ENCODE measurements at places on chromosomes 5 and 9.

GRCh38 chr9:77063645-77064285 lies 44.3 kb downstream of the FOXB2 start:
- peak; percentile 80 for DNase-seq

DNA sequence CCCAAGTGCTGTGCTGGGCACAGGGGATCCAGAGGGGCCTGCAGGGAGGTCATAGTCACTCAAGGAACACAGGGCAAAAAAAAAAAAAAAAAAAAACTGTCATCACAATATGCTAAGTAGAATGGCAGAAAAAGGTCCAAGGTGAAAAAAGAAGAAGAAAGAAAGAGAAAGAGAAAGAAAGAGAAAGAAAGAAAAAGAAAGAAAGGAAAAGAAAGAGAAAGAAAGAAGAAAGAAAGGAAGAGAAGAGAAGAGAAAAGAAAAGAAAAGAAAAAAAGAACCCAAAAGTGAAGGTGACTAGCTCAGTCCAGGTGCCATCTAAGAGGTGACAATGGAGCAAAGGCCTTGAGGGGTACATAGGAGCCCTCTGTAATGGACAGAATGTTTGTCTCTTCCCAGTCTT lies 73.9 kb downstream of the PDE6A start:
- no peak for DNase-seq

DNA sequence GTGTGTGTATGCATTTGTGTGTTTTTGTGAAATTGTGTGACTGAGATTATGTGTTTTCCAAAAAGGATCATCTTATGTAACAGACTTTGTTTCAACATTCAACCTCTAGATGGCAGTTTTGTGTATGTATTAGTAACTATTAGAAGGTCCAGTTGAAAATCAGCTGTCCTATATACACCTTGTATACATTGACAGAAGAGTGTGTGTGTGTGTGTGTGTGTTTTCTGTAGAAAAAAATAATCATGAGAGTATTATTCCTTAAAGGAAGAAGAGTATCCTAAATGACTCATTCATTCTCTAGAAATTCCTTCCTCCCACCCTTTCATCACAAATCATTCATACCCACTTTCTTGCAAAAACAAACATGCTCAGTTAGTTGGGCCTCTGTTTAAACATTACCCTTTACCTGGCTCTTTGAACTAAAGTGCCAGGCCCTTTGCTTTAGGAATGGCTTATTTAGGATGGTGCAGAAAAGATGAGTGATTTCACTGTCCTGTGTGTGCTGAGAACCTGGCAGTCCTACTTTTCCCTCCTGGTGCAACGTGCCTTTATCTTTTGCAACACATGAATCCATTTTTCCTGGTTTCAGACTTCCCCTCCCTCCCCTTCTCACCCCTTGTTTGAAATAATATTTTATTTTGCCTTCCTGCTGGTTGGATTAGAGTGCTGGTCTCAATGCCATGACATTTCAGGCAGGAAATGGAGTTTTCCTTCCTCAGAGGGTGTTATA lies 152.2 kb downstream of the ARHGAP26 start:
- DNase-seq, result peak; percentile 52

DNA sequence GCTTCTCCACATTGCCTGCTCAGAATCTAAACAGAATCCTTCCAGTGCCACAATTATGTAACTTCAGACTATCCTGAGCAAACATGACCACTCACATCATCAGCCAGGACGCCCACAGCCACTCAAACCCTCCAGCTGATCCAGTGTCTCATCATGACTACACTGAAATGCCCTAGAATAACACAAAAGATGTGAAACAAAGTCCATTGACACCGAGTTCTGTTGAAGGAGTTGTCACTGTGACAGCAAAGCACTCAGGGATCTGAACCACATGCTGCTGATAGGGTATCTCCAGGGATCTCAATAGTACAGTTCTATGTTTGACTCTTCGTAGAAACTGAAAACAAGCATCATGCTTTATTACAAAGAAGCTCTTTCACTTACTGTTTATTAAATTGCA lies 150.2 kb downstream of the GABBR2 start:
- DNase-seq, result no peak

DNA sequence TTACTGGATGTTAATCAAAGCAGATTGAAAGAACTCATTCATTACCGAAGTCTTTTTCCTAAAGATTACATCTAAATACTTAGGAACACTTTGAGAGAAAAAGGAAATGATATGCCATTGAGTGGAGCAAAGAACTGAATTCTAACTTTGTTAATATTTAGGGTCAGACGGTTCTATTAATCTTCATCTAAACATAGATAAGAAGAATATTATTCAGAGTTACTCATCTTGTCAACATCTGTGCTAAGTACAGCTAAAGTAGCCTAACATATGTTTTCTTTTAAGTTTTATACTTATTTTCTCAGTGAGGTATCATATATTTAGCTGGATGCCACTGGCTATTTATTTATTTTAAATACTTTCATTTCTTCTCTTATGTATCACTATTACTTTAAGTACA lies 1763.7 kb downstream of the EFNA5 start:
- peak; percentile 18 for DNase-seq

DNA sequence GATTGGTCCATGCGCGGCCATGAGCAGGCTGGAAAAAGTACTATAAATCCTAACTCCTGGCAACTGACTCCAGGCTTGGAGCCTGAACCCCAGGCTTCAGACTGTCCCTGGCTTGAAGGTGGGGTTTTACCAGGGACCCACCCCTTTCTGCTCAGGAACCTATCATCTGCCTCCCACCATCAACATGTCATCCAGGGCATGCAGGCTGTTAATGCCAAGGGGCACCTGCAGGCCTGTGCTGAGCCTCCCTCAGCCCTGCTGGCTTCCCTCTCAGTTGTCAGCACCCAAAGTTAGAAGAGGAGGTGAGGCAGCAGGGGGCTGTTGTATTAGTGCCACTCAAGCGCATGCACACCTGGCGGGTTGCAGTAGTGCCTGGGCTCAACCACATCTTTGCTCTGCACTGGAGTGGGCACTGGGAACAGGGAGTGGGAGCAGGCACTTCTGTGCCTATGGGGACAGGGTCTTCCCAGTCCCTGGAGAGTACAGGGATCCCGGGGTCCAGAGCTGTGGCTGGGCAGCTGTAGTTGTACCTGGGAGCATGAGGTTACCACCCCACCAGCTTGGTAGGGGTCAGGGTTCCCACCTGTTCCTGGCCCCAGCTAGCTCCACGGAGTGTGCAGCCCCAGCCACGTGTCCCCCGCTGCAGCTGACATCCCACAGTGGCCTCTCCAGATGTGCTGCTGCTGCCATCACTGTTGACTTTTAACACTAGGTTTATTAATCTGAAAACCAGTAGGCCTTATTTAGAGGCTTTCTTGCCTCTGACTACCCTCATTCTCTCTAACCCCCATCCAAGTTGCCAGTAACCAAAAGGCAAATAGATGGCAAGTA lies 306.2 kb upstream of the RIOK2 start:
- no peak for DNase-seq

DNA sequence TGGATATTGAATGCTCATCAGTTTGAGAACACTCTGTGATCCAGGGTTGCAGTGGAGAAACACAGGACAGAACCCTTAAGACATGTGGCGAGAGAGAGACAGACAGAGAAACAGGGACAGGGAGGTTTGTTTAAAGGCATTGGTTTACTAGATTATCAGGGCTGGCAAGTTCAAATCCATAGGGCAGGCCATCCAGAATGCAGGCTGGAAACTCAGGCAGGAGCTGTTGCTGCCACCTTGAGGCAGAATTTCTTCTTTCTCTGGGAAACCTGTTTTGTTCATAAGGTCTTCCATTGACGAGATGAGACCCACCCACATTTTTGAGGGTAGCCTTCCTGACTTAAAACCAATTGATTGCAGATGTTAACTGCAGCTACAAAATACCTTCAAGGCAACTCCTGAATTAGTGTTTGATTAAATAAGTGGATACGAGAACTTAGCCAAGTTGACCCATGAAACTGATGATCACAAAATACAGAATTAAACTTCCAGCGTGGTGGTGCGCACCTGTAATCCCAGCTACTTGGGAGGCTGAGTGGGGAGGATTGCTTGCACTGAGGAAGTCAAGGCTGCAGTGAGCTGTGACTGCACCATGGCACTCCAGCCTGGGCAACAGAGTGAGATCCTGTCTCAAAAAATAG lies 55.9 kb downstream of the NSUN2 start:
- DNase-seq, result peak; percentile 62

- peak; percentile 13 for DNase-seq
These were observed 3.6 kb upstream of the CCNJL start for GRCh38 chr5:160315968-160316367.

DNA sequence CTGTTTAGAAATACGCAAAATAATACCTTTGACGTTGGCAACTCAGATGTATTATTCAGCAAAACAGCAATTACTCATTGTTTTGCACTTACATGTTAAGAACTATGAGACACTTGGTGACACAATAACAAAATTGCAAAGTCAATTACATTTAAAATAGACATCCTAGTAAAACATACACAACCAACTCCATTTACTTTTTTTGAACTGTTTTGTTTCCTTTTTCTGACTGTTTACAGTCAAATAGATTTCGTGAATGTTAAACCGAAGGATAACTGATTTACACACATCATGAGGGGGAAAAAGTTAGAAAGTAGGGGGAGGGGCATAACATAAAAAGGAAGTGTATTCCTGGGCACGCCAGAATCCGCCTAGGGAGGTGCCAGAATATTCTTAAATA lies 220.1 kb downstream of the MEF2C start:
- no peak for DNase-seq

GRCh38 chr5:154884424-154884823 lies 26.0 kb downstream of the CNOT8 start:
- no peak for DNase-seq

DNA sequence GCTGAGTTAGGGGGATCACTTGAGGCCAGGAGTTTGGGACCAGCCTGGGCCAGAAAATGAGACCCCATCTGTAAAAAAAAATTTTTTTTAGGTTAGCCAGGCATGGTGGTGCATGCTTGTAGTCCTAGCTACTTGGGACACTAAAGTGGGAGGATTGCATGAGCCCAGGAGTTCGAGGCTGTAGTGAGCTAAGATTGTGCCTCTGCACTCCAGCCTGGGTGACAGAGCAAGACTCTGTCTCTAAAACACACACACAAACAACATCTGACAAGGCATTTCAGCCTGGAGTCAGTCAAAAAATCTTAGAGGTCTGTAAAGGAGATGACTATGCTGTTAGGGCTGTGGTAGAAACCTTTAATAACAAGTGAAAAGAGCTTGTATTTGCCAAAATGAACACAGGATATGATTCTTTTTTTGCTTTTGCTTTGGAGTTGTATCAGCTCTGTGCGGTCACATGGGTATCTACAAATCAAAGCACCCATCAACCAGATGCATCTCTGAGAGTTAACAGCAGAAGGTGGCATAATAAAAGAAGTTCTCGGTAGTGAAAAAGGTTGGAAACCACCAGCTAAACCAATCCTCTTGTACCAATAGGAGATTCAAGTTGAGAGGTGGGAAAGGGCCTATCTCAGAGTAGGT lies 3.6 kb upstream of the PSMD5 start:
- no peak for DNase-seq

Data from fibroblast of skin of abdomen (primary cell).